Esophagus squamous epithelium (tissue), 5 donors: ENCODE measurements at places on chromosomes 7 and 10.

- no peak for DNase-seq
Observed at GRCh38 chr7:29255906-29256692, 61.5 kb downstream of the CHN2 start.

- DNase-seq = no peak
Observed at GRCh38 chr7:101722247-101722646, 93.2 kb upstream of the MYL10 start.

GRCh38 chr7:30144657-30145306 lies 10.0 kb downstream of the MTURN start:
- no peak for DNase-seq

DNA sequence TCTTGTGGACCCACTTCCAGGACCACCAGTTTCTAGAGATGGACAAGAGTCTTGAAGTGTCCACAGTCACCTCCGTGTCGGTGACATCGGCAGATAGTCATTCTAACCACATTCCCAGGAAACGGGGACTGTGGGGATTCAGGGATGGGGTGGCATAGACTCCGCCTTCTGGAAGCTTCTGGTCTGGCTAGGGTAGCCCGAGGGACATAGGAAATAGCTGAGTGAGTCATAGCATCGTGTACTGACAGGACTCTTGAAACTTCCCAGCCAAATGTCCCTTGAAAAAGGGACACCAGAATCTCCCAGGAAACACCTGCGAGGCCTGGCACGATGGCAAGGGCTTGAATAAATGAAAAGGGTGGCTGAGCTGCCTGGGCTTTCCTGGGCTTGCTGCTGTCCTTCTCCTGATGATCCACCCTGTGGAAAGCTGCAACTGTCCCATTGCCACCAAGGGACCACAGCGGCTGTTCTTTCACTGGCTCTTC lies 84.1 kb upstream of the LRRC4 start:
- no peak for DNase-seq

- DNase-seq = no peak
Observed at GRCh38 chr10:89904755-89905154, 203.4 kb downstream of the KIF20B start.

DNA sequence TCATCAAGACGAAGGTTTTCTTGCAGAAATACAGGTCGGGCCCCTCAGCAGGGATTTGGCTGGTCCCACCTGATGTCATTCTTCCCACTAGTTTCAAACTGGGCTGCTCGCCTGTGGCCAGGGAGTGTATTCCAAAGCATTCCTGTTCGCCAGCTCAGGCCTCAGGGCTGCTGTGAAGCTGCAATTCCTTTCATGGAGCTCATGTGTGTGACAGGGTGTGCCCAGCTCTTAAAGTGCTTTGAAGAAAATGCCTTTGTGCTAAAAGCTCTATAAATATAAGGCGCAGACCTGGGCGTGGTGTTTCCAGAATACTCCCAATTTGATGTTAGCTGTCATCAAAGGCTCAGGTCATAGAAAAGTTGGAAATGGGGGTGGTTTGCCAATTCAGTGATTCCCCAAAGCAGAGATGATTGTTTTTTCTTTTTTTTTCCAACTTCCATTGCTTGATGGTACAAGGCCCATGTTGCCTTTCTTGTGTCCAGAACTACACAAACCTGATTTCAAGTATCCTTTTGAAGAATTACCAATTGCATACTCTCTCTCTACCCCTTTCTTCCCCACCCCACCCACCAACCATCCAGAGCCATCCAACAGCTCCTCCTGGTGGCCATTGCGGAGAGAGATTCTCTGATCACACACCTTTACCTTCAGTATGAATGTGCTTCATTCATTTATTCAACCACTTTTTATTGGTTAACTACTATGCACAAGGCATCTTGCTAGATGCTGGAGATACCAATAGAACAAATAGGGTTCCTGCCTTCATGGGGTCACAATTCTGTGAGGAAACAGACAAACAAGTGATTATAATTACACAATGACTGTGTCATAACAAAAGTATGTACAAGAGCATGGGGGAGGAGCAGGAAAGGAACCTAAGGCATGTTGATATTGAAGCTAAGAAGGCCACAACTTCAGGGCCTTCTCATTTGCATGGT lies 297.3 kb upstream of the LYZL1 start:
- DNase-seq = no peak

DNA sequence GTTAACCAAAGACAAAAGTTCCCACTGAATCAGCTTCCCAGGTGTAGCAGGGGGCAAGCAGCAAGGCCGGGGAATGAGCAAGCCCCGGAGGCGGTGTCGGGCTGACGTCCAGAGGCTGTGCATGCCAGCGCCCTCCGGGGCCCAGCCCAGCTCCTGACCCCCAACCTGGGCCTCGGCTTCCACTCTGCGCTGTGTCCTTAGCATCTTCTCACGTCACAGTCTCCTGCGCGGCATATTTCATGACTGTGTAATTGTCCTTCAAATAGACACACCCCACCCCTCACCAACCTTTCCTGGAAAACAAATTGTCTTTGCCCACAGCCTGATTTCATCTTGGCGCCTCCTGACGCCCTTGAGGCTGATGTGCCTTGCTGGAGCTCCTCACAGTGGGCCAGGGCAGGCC lies 133.5 kb downstream of the RGS10 start:
- no peak for DNase-seq

DNA sequence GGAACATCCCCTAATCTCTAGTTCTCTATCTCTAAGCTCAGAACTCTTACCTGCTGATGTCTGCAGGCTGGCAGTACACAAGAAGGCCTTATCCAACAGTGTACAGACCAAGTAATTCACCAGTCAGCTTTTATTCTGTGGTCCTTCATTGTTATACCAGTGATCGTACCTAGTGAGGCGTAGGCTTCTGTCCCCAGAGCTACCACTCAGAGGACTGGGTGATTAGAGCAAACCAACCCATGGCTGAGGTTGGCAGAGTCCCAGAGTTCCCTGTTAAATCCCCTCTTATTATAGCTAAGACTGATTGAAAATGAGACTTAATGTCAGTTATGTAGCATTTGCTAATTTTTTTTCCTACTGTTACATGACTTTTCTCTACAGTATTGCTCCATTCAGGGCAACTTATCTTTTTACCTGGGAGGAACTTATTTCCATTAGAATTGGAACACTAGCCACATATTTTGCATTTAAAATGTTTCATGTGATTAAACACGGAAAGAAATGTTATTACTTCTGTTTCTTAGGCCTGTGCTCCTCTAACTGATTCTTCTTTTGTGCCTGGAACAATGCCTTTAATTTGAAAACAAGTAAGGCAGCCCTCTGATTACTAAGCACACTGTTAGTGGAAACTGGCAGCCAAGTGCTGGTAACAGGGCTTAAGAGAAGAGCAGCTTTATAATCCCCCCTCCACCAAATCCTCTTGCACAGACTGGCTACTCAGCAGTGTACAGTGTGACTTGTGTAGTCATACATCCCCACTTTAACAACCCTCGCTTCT lies 127.2 kb downstream of the LRRC4 start:
- DNase-seq = no peak

- DNase-seq = no peak
Observed at GRCh38 chr7:135428879-135429278, 81.0 kb downstream of the CNOT4 start.

- no peak for DNase-seq
Observed at GRCh38 chr10:56212951-56213350, 148.1 kb downstream of the ZWINT start.

GRCh38 chr7:27693794-27694193 lies 31.1 kb upstream of the HIBADH start:
- no peak for DNase-seq

GRCh38 chr10:69709366-69709941 lies 79.4 kb downstream of the FAM241B start:
- DNase-seq = no peak

- no peak for DNase-seq
Observed at GRCh38 chr10:8379906-8380832, 325.7 kb downstream of the GATA3 start.

- no peak for DNase-seq
Observed at GRCh38 chr7:94249631-94250030, 145.1 kb upstream of the COL1A2 start.

GRCh38 chr7:152756116-152756515 lies 3.4 kb upstream of the ACTR3B start:
- no peak for DNase-seq

DNA sequence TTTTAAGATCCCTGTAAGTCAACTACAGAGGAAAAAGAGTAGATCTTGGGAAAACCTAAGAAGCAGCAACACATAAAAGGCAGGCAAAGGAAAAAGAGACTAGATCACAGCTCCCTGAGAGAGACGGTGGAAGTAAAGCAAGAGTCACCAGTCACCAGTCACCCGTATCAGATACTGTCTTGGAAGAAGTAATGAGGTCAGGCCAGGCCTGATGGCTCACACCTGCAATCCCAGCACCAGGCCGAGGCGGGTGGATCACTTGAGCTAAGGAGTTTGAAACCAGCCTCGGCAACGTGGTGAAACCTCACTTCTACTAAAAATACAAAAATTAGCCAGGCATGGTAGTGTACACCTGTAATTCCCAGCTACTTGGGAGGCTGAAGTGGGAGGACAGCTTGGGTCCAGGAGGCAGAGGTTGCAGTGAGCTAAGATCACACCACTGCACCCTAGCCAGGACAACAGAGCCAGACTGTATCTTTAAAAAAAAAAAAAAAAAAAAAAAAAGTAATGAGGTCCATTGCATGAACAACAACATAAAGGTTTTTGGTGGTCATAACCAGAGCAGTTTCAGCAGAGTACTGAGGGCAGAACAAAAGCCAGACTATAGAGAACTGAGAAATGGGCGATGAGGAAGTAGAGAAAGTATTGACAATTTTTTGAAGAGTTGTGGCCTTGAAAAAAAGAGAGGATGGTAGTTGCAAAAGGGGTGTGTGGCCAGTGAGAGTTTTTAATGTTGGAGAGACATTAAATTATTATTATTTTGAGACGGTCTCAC lies 16.9 kb downstream of the ZNF713 start:
- DNase-seq = no peak

- no peak for DNase-seq
Observed at GRCh38 chr7:22666732-22667131, 60.3 kb upstream of the IL6 start.

- no peak for DNase-seq
Observed at GRCh38 chr10:48511875-48512231, 93.0 kb downstream of the ARHGAP22 start.

DNA sequence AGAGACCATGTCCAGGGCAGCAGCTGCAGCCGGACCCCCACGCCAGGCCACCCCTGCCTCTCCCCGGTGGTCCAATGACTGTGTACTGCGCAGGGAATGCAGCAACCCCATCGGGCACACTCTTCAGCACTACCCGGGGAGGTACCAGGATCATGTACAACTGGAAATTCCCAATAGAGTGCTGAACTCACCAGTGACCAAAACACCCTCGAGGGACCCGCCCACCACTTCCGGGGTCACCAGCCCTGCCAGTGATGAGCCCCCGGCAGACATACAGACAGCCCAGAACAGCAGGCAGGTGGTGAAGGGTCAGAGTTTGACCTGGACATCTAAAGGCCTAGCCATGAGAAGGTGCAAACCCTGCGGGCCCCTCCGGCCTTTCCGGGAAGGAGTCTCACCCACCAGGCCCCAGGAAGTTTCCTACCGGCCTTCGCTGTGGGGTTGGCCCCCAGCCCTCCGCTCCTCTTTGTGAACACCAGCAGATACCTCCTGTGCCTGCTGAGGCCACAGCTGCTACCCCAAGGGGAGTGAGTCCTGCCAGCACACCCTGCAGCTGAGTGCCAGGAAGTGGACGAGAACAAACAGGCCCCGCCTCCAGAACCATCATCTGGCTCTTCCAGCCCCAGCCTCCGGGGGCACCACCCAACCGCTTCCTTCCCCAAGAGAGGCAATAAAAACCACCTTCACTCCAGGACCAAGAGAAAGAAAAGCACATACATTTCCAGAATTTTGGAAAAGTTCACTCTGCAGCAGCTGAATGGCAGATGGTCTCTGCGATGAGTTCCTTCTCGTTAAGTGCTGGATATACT lies 5.0 kb upstream of the ANKRD61 start:
- DNase-seq = peak; percentile 50

GRCh38 chr7:84245835-84246234 lies 51.2 kb upstream of the SEMA3A start:
- DNase-seq = no peak

DNA sequence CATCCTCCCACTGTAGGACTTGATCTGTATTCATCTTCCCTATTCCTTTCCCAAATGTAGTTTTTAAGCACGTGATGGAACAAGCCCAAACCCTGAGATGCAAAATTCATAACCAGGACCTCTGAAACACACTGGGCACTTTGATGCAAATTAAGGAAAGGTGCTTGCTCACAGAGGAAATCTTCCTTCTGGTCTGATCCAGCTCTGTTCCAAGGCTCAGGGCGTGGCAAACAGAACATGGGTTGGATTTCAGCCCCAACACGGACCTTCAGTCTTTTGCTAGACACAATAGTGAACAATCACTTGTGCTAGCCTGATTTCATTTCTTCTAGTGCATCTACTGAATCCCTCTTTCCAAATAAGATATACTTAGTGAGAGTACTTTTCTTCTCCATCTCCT lies 27.9 kb downstream of the PON3 start:
- DNase-seq = no peak

GRCh38 chr10:73653701-73654100 lies 2.1 kb downstream of the SYNPO2L start:
- DNase-seq = no peak

GRCh38 chr7:103912891-103913605 lies 76.4 kb downstream of the RELN start:
- no peak for DNase-seq

- no peak for DNase-seq
Observed at GRCh38 chr10:113905756-113906155, 51.3 kb downstream of the NHLRC2 start.
